ENCODE measurements at places on chromosomes 4 and X. TPM values are rescaled to one million over a fixed set of nuclear protein-coding genes. Genes with fewer than 3 reads are reported as not detected.
A peak's percentile ranks its signal among the peaks of the same experiment; 100 is the strongest.

MTTP gene
- total RNA-seq: 0.49 TPM

DNA sequence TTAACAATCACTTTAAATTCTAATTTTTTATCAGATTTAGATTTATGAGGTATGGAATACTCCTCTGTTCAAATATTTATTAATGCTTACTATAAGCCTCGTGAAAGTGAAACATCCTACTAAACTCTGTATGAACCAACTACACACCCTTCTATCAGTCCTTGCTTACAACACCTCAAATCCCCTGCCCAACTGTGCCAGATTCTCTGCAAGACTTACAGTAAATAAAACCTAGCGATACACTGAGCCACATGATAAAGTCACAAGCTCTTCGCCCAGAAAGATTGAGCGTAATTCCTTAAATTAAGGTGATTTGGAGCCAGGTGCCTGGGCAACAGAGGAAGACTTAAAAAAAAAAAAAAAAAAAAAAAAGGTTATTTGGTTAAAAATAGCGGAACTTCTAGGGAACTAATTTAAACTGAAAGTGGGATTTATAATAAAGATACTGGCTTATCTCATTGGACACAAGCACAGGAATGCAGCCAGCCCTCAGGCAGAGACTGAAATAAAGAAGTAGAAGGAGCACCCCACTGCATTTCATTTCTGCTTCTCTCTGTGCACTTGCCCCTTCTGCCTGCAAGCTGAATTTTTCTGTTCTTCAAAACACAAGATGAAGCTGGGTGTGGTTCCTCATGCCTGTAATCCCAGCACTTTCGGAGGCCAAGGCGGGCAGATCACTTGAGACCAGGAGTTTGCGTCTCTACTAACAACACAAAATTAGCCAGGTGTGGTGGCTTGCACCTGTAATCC is 17.5 kb upstream of the C4orf36 start:
- DNase-seq: no peak

DNA sequence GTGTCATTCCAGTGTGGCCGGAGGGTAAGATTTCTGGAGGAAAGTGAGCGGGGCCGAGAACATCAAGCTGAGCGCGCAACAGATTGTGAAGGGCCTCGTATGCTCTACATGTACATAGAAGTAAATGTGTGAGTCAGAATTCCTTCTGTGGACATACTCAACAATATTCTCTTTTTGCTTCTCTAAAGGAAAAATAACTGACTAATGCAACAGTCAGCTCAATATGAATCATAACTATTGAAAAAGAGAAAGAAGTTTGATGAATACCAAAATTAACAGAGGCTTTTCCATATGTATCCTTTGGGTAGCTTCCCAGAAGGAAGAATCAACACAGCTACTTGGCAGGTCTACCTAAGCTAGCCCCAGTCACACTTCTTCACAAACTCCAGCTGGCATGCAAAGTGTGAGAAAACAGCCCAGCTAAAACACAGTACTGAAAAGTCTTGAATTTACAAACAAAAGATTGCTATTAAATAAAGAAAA is 87.5 kb upstream of the ZFP42 start:
- DNase-seq: no peak

GRCh38 chr4:61501812-61502211 is 301.7 kb downstream of the ADGRL3 start:
- no peak for DNase-seq

- no peak for DNase-seq
Measured at GRCh38 chr4:99341426-99341825, 11.1 kb downstream of the ADH1C start.

DNA sequence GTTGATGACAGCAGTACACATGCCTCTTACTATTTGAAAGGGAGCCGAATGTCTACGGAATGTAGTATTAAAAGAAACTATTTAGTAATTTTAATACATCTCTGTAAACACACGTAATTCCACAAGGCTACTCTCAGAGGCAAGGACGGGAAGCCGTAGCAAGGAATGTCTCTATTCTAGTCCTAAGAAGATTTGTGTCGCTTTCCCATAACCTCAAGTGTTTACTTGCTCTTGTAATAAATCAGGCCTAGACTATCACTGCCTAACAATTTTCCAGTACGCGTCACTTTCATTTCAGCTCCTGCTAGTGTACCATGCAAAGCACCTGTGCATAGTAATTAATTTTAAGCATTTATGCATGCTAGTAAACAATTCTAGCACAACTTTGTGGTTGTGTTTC is 86.7 kb downstream of the OR13H1 start:
- no peak for DNase-seq

OCRL gene
- total RNA-seq: 21.4 TPM

UPF3B gene
- total RNA-seq: 11.0 TPM

DNA sequence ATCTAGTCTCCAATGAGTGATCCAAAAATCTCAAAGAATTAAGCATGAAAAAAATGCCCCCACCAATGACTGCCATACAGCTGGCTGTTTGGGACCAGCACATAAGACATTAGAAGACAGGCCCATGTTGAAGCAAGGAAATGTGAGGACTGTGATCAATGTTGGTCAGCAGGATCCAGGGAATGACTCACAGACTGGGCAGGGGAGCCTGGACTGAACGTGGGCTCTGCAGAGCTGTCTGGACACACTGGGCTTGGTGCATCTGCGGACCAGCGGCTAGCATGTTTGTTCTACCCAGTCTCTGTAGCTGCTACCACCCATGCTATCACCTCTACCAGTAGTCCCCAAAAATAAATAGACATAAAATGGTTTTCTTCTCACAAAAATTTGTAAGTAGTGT is 108.6 kb downstream of the PALLD start:
- no peak for DNase-seq

GRCh38 chr4:150972592-150972991 is 42.5 kb downstream of the LRBA start:
- DNase-seq: no peak

AMMECR1 gene
- total RNA-seq: 2.9 TPM

GRCh38 chrX:2262668-2263055 is 238.1 kb downstream of the DHRSX start:
- DNase-seq: peak; percentile 50

- DNase-seq: no peak
Measured at GRCh38 chr4:185559915-185560281, 24.6 kb upstream of the PDLIM3 start.

- no peak for DNase-seq
Measured at GRCh38 chr4:167428156-167428555, 193.9 kb upstream of the SPOCK3 start.

DNA sequence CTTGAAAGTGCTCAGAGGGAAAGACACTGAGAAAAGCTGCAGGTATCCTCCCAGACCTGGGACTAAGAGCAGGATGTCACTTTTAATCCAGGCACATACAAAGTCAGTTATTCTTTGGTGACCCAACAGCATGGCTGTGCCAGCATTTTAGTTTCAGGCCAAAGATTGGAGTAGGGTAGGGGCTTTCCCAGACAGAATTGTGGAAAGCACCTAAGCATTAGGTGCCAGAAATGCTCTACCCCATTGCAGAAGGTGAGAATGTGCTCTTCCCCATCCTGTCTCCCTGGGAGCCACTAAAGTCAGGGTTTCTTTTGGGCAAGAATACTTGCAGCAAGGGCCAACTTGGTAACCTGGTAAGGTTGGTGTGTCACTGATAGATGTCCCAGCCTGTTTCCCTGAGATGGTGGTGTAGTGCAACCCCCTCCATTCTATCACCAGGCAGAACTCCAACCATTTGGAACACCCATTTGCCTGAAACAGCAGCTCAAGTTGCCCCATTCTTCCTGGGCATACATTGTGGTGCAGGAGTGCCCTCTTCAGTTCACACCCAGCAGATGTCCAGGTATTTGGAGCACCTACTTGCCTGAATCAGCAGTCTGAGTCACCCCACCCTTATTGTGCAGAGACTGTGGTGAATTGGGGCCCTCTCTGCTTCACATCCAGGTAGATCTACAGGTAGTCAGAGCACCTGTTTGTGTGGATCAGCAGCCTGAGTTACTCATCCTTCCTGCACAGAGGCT is 183.5 kb downstream of the ZC4H2 start:
- no peak for DNase-seq

DNA sequence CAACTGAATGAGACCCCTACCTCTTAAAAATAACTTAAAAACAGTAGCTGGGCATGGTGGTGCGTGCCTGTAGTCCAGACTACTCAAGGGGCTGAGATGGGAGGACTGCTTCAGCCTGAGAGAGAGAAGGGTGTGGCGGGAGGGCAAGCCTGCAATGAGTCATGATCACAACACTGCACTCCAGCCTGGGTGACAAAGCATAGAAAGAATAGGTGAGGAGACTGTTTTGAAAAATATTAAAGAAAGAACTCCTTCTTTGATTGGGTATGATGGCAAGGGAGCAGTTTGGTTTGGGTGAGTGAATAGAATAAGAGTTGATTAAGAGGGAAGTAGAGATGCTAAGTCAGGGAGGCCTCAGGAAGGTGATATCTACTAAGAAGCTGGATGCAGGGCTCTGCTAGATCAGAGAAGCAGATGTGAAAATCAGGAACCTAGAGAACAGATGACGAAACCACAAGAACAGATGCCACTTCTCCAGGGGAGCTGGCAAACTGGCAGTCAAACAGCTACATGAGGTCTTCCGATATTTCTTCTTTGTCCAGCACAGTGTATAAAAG is 318.6 kb downstream of the OPHN1 start:
- no peak for DNase-seq

DNA sequence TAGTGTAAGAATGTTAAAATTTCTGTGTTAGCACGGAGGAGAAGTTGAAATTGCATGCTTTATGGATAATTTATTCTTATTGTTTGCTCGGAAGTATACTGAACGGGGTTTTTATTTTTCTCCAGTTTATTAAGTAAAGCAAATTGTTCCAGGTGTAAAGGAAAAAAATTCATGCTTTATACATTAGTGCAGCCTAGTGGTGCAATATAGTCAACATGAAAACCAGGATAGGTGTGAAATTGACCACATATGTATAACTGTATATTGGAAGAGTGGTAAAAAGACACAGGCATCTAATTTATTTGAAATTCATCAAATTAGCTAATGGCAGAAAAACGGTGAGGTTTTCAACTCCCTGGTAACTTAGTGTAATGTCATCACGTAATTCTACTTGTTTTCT is 959 bp downstream of the BRS3 start:
- DNase-seq: no peak

GRCh38 chr4:23268072-23268771 is 575.5 kb downstream of the GBA3 start:
- no peak for DNase-seq

- DNase-seq: no peak
Measured at GRCh38 chr4:76964769-76965168, 15.2 kb downstream of the SEPTIN11 start.

TCEAL7 gene
- total RNA-seq: 15.1 TPM

GRCh38 chrX:118259213-118259612 is 86.7 kb upstream of the WDR44 start:
- no peak for DNase-seq

GRCh38 chrX:17741123-17741511 is 3.8 kb downstream of the SCML1 start:
- DNase-seq: no peak

DNA sequence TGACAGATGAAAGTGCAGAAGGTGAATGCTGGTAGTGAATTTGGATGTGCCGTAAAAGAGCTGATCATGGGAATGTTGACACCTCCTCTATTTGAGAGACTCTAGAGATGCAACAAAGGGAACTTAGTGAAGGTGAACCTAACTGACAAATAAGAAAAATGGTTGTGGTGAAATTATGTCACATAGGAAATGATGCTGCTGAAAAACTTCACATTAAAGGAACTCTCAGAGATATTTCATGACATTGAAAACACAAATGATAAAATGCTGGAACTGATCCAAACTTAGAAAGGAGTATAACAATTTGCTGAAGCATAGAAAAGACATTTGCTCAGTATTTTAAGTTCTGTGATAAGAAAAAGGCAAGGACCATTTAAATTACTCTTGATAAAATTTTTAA is 31.9 kb downstream of the MGAT4D start:
- no peak for DNase-seq

GRCh38 chr4:48337731-48338130 is 3.6 kb upstream of the SLAIN2 start:
- no peak for DNase-seq

DNA sequence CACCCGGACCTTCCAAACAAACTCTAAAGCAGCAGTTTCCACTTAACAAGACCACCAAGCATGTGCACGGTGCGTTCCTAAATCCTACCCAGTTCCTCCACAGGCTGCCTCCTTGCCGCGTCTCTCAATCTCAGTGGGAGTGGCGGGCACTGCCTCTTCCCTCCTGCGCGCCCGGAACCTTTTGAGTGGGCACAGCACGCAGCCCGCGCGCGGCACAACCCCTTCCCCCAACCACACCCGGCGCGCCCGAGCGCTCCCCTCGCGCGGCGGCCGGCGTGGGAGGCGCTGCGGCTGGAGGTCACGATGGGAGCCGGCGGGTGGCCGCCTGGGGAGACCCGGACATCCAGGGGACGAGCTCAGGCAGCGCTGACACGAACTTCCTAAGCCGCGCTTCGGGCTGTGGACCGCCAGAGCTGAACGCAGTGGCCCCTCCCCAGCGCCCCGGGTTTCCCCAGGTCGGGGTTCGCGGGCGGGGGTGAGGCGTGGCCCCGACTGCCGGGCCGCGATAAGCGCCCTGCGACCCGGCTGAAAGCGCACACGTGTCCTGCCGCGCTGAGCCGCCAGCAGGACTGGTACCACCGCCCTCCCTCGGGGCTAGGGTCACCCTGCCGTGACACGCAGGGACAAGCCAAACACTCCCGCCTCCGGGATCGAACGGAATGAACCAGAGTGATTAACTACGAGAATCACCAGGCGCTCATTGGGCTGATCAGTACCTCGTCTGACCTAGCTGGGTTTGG is at the start of gene ABCG2:
ABCG2 (minus strand) TSS at position 151 of the 740 bp plus-strand sequence. CDS start 18,644 bp downstream, outside the sequence.
- peak; percentile 57 for DNase-seq

BMP3 gene
- 14.8 TPM for total RNA-seq

DNA sequence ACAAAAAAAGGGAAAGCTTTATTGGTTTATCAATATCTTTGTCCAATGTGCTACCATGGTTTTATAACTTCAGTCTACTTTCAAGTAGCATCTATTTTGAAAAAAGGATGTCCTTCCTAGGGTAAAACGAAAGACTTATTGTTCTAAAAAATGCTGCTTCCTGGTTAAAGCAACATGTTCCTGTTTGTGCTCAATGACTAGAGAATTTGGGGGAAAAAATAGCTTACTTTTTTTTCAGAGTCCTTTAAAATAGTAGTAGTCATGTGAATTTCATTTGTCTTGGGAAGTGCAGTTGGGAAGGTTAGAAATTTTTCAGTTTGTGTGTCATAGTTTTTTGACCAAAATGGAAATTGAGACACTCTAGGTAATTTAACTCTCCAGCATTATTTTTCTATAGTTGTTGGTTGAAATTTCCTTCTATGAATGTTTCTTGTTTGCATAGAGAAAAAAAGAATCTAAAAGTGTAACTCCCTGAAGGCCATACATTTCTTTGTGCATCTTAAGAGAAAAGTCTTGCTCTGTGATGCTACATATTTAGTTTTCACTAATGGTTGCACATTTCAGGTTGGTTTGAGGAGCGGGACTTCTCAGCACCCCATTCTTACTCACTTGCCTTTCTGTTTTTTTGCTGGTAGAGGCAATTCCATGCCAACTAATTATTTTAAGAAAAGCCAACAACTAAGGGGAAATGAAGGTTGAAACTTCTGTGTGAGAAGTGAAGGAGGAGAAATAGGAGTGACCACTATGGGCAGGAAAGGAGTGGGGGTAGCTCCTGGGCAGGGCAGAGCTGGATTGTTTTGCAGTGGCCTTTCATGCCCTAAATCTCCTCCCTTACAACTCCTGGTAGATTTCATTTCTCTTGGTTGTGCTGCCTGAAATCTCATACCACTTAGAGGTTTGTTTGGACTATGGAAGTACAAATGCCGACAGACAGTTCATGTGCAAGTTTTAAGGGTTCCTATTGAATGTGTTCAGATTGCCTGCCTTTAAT is 76.4 kb downstream of the RAPGEF2 start:
- DNase-seq: no peak

- no peak for DNase-seq
Measured at GRCh38 chr4:118758293-118758692, 73.1 kb downstream of the METTL14 start.
